CD4-positive, alpha-beta T cell treated with Interleukin-1 beta for 1 hour (primary cell): ENCODE measurements at places on chromosomes 1 and 21.

- DNase-seq: no peak
Measured at GRCh38 chr1:48062353-48062752, 65.2 kb upstream of the TRABD2B start.

GRCh38 chr1:205144751-205145150 is 23.0 kb upstream of the RBBP5 start:
- DNase-seq: no peak

GRCh38 chr1:106746448-106747085 is 309.9 kb upstream of the PRMT6 start:
- no peak for DNase-seq

GRCh38 chr1:58156124-58156468 is 390.4 kb downstream of the OMA1 start:
- no peak for DNase-seq

DNA sequence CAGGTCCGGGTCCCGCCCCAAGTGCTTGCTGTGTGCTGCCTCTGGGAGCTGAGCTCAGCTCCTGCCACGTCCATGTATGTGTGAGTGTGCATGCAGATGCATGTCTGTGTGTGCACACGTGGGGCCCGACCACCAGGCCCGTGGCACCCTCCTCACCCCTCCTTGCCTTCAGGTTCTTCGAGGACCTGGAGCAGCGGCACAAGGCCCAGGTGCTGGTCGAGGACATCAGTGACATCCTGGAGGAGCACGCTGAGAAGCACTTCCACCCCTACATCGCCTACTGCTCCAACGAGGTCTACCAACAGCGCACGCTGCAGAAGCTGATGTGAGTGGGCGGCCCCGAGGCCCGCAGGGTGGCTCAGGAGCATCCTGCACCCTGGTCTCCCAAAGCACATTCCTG is 18.4 kb downstream of the ARHGEF16 start:
- no peak for DNase-seq

GRCh38 chr1:29462096-29462495 is 225.8 kb downstream of the PTPRU start:
- no peak for DNase-seq

DNA sequence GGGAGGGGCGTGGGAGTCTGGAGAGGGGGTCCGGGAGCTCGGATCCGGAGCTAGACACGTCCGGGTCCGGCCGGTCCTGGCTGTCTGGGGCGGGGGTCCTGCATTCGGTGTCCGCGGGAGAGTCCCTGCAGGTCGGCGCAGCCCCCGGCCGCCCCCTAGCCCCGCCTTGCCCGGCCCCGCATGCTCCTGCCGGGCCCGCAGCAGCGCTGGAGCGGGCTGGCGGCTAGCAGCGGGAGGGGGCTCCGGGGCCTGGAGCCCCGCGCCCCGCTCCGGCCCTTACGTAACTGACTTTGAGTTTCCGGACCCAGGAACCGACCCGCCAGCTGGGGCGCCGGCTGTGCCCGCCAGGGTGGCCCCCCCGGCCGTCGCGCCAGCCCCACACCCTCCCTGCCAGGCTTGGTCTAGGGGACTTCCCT is 26.9 kb upstream of the EPB41 start:
- DNase-seq: peak; percentile 79

DNA sequence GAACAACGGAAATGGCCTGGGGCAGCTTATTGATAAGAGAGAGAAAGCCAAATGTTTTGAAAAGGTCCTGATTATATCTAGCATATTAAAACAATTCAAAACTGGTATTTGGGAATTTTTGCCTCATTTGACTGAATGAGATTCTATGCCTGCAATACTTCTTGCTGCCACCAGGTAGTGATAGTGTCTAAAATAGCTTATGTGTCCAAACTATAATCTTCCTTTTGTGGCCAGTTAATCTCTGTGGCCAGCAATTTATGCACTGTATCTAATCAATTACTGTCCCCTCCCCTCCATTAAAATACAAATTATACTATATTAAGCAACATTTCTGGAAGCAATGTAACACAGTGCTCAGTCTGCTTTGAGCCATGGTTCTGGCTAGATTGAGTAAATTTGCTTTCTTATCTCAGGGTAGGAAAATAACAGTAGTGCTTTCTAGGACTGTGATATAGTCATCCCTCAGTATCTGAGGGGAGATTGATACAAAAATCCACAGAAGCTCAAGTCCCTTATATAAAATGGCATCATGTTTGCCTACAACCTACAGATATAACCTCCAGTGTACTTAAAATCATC is 91.8 kb downstream of the FOXD2 start:
- no peak for DNase-seq

GRCh38 chr1:5312862-5313261 is 658.5 kb downstream of the AJAP1 start:
- DNase-seq: no peak

DNA sequence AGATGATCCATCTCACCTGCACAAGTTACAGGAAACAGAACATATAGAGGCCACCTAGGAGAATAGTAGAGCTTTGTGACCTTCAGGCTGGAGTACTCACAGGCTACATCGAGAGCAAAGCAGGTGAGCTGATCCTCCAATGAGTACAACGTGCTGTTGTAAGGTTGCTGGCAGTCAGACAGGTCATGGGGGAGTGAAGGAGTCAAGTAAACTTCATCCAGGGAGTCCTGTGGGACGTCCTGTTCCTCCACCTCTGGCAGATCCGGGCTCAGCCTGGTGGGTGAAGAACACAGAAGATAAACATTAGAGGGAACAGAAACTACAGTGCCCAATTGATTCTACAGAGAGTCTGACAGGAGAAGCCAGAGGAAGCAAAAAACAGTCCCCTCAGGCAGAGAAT is 62.5 kb downstream of the PRKAB2 start:
- DNase-seq: no peak

DNA sequence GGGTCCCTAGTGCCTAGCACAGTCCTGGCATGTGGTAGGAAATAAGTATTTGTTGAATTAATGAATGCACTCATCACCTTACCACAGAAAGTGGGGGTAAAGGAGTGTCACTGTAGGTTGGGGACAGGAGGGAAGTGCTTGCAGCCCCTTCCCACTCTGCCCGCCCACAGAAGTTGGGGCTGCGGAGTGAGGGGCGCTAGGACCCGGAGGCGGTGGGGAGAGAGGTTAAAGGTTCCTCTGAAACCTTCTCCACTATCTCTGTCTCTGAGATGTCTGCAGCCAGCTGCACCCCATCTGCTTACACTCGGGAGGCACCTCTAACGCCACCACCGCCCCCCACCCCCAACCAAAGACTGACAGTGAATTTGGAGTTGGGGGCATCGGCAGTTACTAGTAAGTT is 1.4 kb upstream of the WNT2B start:
- no peak for DNase-seq

DNA sequence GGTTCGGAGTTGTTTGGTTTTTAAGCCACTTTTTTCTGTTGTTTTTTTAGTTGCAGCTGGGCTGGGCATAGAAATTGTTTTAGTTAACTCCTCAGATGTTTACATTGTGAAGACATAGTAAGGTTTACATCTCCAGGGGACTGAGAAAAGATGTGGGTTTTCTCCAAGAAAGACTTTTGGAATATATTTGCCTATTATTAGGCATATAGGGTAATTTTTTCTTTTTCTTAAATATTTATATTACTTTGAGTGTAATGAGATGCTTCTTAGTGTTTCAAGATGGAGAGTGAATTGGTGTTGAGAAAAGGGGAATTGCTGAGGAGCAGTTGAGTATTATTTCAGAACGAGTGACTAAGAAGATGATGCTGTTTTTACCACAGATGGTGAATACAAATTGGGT is 26.6 kb upstream of the PIGK start:
- DNase-seq: no peak

- DNase-seq: no peak
Measured at GRCh38 chr1:22685591-22686059, 25.0 kb upstream of the EPHB2 start.

DNA sequence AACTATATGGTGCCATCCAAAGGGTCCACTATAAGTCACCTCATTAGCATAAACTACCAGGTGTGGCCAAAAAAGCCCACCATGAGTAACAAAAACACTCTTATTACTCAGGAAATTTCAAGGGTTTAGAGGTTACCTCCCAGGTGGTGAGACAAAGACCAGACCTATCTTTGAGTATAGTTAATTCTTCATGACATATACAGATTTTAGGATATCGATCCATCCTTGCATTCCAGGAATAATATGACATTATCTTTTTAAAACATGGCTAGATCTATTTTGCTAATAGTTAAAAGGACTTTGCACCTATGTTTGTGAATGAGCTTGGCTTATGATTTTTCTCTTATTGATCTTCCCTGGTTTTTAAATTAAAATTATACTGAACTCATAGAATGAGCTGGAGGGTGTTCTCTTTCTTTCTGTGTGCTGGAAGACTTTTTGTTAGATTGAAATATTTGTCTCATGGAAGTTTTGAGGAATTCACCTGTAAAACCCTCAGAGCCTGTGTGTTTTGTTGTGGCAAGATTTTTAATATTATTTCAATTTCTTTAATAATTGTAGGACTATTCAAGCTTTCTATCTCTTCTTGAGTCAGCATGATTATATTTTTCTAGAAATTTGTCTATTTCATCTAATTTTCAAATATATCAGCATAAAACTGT is 138.7 kb upstream of the SLC45A1 start:
- no peak for DNase-seq
